Pulmonary artery endothelial cell (primary cell): ENCODE measurements at places on chromosomes 11 and 22.
A peak's percentile ranks its signal among the peaks of the same experiment; 100 is the strongest.

DNA sequence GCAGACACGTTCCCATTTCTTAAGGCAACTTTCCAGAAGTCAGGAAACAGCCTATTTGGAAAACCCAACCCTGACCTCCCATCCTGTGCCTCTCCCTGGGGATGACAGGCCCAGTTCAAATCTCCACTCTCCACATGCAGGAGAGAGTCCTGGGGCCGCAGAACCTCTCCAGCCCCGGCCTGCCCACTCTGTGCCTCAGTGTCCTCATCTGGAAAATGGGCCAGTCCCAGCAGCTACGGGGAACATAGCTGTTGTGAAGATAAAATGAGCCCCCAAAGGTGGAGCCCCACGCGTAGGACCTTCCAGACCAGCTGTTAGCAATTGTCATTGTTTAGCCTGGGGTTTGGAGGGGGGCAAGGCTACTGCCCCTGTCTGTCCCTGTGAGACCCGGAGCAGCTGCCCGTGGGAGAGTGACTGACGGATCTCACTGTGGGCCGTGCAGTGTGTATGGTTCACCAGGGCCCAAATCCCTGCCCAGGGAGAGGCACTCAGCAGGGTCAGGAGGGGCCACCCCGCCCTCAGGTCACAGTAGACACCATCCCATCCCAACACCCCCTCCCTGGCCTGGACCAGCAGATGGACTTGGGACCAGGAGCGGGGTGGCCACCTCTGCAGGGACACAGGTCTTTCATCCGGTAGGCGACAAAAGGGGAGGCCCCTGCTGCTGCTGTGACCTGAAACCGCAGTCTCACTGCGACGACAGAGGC is 145.9 kb downstream of the CTTN start:
- no peak for DNase-seq

GRCh38 chr11:14312736-14313438 is 46.1 kb downstream of the RRAS2 start:
- DNase-seq, result no peak

GRCh38 chr22:22847241-22847640 is 40.4 kb upstream of the IGLL5 start:
- DNase-seq, result no peak

DNA sequence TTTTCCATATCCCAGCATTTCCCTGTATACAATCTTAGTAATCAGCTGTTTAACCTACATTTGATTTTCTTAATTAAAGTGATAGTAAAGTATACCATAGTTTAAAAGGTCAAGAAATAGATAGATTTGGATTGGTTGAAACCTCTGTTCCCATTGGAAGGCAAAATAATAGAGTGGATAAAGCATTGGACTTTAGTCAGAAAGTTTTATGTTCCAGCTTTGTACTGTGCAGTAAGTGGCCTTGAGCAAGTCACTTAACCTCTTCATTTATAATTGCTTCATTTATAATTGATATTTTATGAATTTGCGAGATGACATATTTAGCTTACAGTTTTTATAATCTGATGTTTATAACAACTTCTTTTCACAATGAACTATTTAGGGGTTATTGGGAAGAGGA is 3.6 kb downstream of the ZFP91 start:
- no peak for DNase-seq

GRCh38 chr11:65637794-65638419 is at the start of gene SIPA1:
Gene SIPA1 (plus strand): TSS chr11:65638101. CDS start chr11:65640922, 2,821 bp downstream.
- peak; percentile 87 for DNase-seq

DNA sequence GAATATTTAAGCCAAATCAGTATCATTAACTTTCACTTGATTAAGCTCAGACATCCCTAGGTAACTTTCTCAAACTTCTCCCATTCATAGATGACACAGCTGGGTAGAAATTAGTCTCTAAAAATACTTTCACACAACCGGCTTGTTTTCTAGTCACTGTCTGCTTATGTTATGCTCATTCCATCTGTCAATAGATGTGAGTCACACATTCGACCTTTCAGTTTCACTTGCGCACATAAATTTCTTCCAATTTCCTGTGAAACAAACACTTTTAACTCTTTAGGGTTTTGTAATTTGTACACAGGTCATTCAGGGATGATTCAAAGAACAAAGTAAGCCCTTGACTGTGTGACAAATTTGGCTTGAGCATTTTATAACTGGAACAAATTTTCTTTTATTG is 723.0 kb downstream of the KCNA4 start:
- peak; percentile 48 for DNase-seq

GRCh38 chr22:45804986-45805325 is 133.3 kb downstream of the ATXN10 start:
- DNase-seq, result peak; percentile 5

- DNase-seq, result no peak
Observed at GRCh38 chr11:79441461-79441875, 638 bp upstream of the TENM4 start.

DNA sequence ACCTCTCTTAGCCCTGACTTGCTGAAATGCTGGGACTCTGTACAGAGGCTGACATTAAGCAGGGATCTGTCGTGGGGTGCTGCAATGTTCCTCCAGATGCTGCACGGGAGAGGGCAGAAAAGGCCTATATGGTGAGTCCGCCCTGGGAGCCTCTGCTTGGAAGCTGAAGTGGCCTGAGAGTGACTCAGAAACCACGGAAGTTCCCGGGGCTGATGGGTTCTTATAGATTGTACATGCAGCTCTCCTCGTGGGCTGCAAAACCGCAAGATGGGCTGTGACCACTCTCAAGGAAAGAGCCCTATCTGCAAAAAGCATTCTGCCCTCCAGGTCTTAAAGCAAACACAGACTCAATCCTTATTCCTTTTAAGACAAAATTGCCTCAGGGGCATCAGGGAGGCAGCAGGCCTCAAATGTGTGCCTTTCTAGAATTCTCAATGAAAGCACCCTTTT is 5.8 kb upstream of the SLC43A3 start:
- DNase-seq, result no peak

DNA sequence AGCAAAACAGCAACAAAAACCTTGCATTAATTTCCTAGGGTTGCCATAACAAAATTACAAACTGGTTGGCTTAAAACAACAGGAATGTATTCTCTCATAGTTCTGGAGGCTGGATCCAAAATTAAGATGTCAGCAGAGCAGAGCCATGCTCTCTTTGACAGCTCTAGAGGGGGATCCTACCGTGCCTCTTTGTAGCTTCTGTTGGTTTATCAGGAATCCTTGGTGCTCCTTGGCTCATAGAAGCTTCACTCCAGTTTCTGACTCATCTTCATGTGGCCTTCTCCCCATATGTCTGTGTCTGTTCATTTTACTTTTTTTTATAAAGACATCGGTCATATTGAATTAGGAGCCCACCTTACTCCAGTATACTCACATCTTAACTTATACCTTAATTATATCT is 90.5 kb upstream of the POU2AF2 start:
- no peak for DNase-seq

DNA sequence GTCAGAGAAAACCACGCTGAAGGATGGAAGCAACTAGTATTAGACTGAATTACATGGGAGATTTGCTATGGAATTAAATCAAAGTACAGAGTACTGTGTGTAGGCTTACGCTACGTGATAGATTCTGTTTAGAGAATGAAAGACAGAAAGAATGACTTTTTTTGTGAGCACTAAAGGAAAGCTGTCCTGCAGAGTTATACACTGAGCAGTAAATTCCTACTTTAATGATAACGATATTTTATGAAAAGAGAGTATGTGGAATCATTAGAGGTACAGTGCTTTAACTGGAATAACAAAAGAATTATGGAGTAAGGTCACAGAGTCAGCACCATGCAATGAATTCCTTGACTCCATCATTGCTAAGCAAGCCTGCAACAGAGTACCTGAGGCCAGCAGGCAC is 295.3 kb upstream of the SYN3 start:
- no peak for DNase-seq

DNA sequence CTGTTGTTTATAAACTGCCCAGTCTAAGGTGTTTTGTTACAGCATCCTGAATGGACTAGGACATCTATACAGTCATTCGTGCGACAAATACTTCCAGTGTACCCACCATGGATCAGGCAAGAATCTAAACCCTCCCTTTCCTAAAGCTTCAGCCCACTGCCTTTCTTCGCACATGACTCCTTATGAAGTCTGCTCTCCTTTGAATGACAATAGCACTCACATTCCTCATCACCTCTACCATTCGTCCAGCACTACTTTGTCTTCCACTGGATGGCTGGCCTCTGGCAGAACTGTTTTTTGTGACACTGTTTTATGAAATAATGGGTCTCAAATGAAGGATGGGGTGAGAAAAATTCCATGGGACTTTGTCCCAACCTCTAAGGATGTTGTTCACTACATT is 89.8 kb upstream of the LIN7C start:
- no peak for DNase-seq

DNA sequence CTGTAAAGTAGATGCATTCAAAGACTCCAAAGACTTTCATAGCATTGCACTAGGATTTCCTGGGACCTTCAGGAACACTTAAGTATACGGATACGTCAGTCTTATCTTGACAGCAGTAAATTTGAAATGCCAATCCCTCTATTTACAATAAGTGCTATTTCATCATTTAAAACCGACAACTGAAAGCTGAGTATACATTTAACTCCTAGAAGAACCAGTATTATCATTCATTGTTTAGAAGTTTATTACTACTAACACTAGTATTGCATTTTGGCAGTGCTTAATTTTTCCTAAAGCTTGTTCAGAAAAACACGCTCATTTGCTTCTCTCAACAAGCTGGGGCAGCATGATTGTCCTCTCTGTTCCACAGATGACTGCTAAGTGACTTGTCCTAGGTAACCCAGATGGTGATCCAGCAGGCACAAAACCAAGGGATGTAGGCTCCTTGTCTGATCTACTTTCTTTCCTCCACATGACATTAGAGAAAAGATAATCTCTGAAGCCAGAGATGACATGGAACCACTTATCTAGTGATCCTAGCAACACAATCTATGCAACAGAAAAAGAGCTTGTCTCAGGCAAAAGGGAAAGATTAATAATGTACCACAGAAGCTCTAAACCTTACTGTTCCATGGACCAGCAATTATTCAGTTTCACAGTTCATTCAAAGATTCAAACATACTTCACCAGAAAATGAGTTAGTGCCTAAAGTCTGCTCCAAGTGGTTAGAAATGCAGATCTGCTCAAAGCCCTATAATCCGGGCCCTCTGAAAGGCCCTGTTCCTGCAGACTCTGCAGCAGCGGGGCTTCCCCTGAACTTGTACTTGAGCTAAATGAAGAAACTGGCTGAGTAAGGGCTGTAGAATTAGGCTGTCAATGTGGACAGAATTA is 5.2 kb downstream of the MAML2 start:
- DNase-seq, result no peak

GRCh38 chr22:24450610-24451009 is 23.2 kb downstream of the ADORA2A start:
- no peak for DNase-seq

- no peak for DNase-seq
Observed at GRCh38 chr22:37525073-37525745, 6.0 kb upstream of the CARD10 start.

DNA sequence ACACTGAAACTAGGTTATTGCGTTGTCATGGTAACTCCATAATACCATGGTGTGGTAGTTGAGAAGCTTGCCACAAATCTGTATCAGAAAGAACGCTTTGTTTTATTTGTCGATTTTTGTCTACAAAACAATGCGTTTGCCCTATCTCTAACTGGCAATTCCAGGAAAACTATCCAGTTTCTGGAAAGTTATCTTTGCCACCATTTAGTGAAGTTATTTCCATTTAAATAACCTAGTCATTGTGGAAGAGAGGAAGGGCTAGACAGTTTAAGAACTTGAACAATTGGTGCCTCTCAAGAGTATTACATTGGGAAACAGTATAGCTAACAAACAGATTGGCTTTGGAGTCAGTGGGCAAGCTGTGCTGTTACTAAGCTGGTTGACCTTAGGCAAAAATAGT is 7.9 kb downstream of the HSD17B12 start:
- no peak for DNase-seq

GRCh38 chr22:17917490-17917983 is 106.8 kb downstream of the MICAL3 start:
- no peak for DNase-seq

GRCh38 chr11:92576315-92576714 is 351.7 kb downstream of the FAT3 start:
- DNase-seq, result no peak

GRCh38 chr11:34928960-34929680 is 12.7 kb downstream of the PDHX start:
- no peak for DNase-seq

GRCh38 chr11:107740271-107740670 is 28.4 kb upstream of the SLN start:
- DNase-seq, result no peak

DNA sequence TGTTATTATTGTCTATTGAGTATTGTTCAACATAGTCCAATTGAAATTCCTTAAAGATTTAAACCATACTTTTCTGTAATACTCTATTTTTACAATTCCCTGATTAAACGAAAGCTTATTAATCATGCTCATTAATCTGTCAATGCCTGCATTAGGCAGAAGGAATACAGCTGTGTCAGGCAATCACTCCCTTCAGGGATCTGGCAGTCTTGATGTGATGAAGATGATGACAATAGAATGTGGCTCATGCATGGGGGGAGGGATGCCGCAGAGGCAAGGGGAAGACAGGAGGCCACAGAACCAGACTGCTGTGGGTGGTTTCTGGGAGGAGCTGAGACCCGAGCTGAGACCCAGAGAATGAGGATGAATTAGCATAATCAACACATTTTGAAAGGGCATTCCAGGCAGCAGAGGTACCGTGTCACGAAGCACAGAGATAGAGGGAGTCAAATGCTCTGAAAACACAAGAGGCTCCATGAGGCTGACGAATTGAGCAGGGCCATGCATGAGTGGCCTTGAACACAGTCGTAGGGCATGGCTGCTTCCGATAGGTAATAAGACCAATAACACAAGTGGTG is 1075.5 kb downstream of the OPCML start:
- no peak for DNase-seq

GRCh38 chr11:120903686-120904085 is 120.2 kb upstream of the TBCEL start:
- DNase-seq, result no peak

- DNase-seq, result no peak
Observed at GRCh38 chr11:33737362-33737821, 1.2 kb upstream of the CD59 start.

GRCh38 chr11:79374727-79375126 is 66.1 kb downstream of the TENM4 start:
- no peak for DNase-seq

- DNase-seq, result no peak
Observed at GRCh38 chr22:21632237-21632895, at the start of gene CCDC116. Gene CCDC116 (plus strand): TSS chr22:21632760. CDS start chr22:21633182, 422 bp downstream.

- no peak for DNase-seq
Observed at GRCh38 chr11:58134151-58134550, 8.8 kb upstream of the OR9I1 start.
